Aorta (tissue), 5 donors: ENCODE measurements at places on chromosomes 7 and 10. TPM values are rescaled to one million over a fixed set of nuclear protein-coding genes. Genes with fewer than 3 reads are reported as not detected.

TEX36 gene
- total RNA-seq = not detected

GPR146 gene
- total RNA-seq = 17.4 TPM

SFTPA1 gene
- total RNA-seq = 1.7 TPM

ARHGEF5 gene
- total RNA-seq = 9.0 TPM

ITPRID1 gene
- not detected for total RNA-seq

PRSS37 gene
- not detected for total RNA-seq

CNPY1 gene
- not detected for total RNA-seq

CHN2 gene
- total RNA-seq = 7.6 TPM

KIF11 gene
- 1.7 TPM for total RNA-seq

TYW1B gene
- 3.8 TPM for total RNA-seq

GRCh38 chr7:90777041-90777440 is 180.9 kb downstream of the CDK14 start:
- DNase-seq = no peak
- H3K27ac ChIP-seq = no peak overlapping the region
- H3K4me3 ChIP-seq = no peak overlapping the region
- H3K36me3 ChIP-seq = no peaks in the 10 kb centered on the region

- H3K4me3 ChIP-seq = no peak overlapping the region
- H3K27me3 ChIP-seq = no peaks in the 10 kb centered on the region
- no peak overlapping the region for H3K27ac ChIP-seq
- H3K36me3 ChIP-seq = no peaks in the 10 kb centered on the region
- no peaks in the 10 kb centered on the region for H3K4me1 ChIP-seq
Measured at GRCh38 chr7:133314084-133314483, 61.2 kb downstream of the EXOC4 start.

DNA sequence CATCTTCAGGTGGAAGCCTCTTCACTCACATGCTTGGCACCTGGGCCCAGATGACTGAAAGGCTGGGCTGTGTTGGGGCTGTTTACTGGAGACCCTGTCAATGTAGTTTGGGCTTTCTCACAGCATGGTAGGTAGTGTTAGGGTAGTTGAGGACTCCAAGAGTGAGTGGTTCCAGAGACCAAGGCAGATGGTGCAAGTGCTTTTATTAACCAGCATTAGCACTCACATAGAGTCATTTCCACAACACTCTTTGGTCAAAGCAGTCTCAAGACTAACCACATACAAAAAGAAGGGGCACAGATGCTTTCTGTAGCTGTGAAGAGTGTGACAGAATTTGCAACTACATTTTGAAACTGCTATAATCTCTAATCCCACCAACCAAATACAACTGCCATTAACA is 135.0 kb downstream of the RTKN2 start:
- H3K27me3 ChIP-seq = no peaks in the 10 kb centered on the region
- no peaks in the 10 kb centered on the region for H3K4me1 ChIP-seq
- no peak overlapping the region for H3K4me3 ChIP-seq

- H3K27me3 ChIP-seq = no peaks in the 10 kb centered on the region
- H3K36me3 ChIP-seq = no peaks in the 10 kb centered on the region
- H3K4me1 ChIP-seq = no peaks in the 10 kb centered on the region
- no peak for DNase-seq
Measured at GRCh38 chr7:16320099-16320660, 101.2 kb downstream of the CRPPA start.

DNA sequence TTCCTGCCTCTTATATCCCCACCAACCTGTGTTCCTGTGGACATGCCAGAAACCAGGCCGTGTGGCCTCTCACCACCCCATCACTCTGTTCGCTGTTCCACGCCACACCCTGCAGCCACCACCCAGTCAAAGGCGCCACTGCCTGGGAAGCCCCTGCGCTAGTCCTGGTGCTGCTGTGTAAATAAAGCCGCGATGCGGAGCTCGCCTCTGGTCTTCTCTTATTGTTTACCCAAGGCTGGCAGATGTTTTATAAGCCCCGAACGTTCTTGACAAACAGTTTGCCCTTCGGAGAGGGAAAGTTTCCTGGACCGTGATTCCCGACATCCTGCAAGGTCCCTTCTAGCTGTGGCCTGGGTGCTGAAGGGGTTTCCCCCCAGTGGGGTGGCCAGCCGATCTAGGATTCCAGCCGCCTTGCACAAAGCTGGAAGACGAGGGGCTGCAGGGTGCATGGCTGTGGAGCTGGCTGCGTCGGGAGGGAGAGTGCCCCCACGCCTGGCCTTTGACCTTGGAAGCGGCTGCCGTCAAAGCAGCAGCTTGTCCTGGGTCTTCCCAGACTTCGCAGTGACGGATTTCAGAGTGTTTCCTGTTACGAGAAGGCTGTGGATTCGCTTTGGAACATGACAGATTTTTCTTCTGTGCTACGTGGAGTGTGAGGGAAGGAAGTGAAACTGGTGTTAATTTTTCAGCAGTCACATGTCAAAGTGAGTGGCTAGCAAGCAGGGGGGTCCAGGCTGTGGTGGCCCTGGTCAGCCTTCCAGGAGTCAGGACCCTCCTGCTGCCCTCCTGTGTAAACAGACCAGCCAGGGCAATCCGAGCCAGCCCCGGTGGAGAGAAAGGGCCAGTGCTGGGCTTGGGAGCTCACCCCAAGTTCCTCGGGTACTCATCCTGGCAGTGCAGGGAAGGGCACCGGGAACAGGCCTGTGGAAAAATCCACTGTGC is 61.6 kb downstream of the LHPP start:
- no peaks in the 10 kb centered on the region for H3K4me1 ChIP-seq
- no peak overlapping the region for H3K27ac ChIP-seq
- no peaks in the 10 kb centered on the region for H3K27me3 ChIP-seq

DNA sequence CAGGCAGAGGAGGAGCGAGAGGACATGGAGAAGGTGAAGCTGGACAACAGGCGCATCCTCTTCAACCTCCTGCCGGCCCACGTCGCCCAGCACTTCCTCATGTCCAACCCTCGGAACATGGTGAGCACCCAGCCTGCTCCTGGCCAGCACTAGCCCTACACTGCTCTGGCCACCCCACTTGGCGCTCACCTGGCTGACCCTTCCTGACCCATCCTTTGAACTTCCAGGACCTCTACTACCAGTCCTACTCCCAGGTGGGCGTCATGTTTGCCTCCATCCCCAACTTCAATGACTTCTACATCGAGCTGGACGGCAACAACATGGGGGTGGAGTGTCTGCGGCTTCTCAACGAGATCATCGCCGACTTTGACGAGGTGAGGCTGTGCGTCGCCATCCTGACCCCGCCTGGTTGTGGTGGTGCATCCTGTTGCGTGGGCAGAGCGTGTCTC is 129.2 kb downstream of the ADCY1 start:
- H3K27ac ChIP-seq = no peak overlapping the region
- no peak overlapping the region for H3K4me3 ChIP-seq
- H3K4me1 ChIP-seq = no peaks in the 10 kb centered on the region
- no peaks in the 10 kb centered on the region for H3K27me3 ChIP-seq
- DNase-seq = no peak

DNA sequence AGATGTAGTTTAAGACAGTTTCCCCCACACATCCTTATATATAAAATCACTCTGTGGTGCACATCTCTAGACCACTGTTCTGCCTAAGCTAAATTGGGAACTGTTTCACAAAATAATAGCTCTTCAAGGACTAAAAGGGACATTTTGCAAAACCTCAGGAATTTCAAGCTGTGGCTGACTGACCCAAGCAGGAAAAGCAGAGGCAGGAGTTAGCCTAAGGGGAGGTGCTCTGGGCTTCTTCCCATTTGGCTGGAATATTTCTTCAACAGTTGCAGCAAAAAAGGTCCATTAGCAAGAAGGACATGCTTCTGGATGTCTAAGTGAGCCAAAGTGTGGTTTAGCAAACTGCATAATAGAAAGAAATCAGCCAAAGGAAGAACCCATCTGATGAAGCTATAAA is 551.2 kb upstream of the ANKRD30A start:
- H3K4me3 ChIP-seq = no peak overlapping the region
- no peaks in the 10 kb centered on the region for H3K27me3 ChIP-seq
- H3K27ac ChIP-seq = no peak overlapping the region
- H3K36me3 ChIP-seq = no peaks in the 10 kb centered on the region
- DNase-seq = no peak
- no peaks in the 10 kb centered on the region for H3K4me1 ChIP-seq

- H3K27ac ChIP-seq = no peak overlapping the region
- H3K4me1 ChIP-seq = no peaks in the 10 kb centered on the region
- no peak overlapping the region for H3K4me3 ChIP-seq
- no peaks in the 10 kb centered on the region for H3K27me3 ChIP-seq
- DNase-seq = no peak
Measured at GRCh38 chr10:14550471-14550981, 219.8 kb upstream of the FRMD4A start.

DNA sequence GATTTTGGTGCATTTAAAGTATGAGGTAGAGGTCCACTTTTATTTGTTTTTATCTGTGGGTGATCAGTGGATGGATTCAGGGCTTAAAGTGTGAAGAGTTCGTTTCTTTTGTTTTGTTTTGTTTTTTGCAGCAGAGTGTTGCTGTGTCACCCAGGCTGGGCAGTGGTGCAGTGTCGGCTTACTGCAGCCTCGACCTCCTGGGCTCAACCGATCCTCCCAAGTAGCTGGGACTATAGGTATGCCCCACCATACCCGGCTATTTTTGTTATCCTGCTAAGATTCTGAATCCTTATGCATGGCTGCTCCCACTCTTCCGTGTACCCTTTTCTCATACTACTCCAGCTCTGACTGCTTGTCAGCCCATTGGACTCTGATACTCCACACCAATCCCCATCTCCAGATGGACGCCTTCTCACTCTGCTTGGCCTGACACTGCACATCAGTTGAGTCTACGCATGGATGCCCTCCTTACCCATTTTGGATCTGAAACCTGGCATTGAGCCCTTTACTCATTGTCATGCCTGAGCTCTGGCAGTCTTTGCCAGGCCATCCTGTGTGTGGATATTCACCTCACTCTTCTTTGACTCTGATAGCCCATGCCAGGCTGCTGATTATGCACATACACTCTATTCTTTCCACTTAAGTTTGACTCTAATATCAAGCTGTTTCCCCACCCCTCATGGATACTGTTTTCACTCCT is 119.5 kb downstream of the CCSER2 start:
- no peaks in the 10 kb centered on the region for H3K4me1 ChIP-seq
- H3K27ac ChIP-seq = no peak overlapping the region
- H3K4me3 ChIP-seq = no peak overlapping the region
- no peaks in the 10 kb centered on the region for H3K36me3 ChIP-seq
- no peaks in the 10 kb centered on the region for H3K27me3 ChIP-seq
- DNase-seq = no peak

DNA sequence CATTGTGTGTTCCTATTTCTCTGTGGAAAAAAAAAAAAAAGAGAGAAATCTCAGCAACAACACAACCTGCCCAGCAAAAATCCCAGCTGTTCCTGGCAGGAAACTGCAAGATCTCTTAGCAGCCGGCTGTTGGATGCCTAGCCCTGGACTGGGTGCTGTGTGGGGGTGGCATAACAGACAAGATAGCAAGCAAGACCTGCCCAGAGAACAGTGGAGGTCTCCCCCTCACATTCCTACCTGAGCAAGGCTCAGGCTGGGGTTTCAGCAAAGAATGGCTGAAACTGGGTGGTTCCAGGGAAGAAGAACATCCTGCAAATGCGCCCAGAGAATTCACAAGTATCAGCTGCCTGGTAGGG is 248.8 kb upstream of the ZMIZ1 start:
- H3K4me1 ChIP-seq = no peaks in the 10 kb centered on the region
- H3K36me3 ChIP-seq = no peaks in the 10 kb centered on the region
- no peak overlapping the region for H3K27ac ChIP-seq
- no peaks in the 10 kb centered on the region for H3K27me3 ChIP-seq
- no peak for DNase-seq

DNA sequence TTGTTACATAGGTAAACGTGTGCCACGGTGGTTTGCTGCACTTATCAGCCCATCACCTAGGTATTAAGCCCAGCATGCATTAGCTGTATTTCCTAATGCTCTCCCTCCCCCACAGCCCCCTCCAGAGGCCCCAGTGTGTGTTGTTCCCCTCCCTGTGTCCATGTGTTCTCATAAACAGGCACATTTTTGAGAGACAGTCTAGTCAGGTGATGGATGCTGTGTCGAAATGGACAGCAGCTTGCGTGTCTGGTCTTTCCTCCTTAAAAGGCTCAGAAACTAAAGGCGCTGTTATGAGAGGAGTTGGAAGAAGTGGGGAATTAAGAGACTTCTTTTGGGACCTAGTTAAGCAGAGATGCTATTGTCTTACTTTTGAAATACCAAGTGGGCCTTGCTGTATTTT is 296.0 kb downstream of the BBS9 start:
- H3K27me3 ChIP-seq = no peaks in the 10 kb centered on the region
- no peaks in the 10 kb centered on the region for H3K4me1 ChIP-seq
- H3K27ac ChIP-seq = no peak overlapping the region
- no peaks in the 10 kb centered on the region for H3K36me3 ChIP-seq

DNA sequence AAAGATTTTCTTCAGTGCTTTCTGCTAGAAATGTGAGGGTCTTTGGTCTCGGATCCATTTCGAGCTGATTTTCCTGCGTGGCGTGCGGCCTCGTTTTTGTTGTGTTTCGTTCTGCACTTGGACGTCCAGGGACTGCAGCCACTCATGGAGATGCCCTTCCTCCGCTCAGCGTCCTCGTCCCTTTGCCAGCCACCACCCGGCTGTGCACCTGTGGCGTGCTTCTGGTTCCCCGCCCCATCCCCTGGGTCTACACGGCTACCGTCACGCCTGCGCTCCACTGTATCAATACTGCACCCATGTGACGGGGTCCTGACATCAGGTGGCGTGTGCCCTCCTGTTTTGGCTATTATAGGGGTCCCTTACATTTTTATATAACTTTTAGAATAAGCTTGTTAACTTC is 42.7 kb upstream of the NKX6-2 start:
- no peaks in the 10 kb centered on the region for H3K36me3 ChIP-seq
- H3K4me1 ChIP-seq = no peaks in the 10 kb centered on the region
- H3K27me3 ChIP-seq = no peaks in the 10 kb centered on the region
- no peak overlapping the region for H3K4me3 ChIP-seq

- peaks cover 3% of the 10 kb centered on the region for H3K4me1 ChIP-seq
- no peak overlapping the region for H3K4me3 ChIP-seq
- DNase-seq = no peak
- H3K27ac ChIP-seq = no peak overlapping the region
- no peaks in the 10 kb centered on the region for H3K27me3 ChIP-seq
Measured at GRCh38 chr10:96289218-96289910, 14.9 kb upstream of the DNTT start.

- H3K27me3 ChIP-seq = no peaks in the 10 kb centered on the region
Measured at GRCh38 chr10:8279598-8279997, 225.1 kb downstream of the GATA3 start.

DNA sequence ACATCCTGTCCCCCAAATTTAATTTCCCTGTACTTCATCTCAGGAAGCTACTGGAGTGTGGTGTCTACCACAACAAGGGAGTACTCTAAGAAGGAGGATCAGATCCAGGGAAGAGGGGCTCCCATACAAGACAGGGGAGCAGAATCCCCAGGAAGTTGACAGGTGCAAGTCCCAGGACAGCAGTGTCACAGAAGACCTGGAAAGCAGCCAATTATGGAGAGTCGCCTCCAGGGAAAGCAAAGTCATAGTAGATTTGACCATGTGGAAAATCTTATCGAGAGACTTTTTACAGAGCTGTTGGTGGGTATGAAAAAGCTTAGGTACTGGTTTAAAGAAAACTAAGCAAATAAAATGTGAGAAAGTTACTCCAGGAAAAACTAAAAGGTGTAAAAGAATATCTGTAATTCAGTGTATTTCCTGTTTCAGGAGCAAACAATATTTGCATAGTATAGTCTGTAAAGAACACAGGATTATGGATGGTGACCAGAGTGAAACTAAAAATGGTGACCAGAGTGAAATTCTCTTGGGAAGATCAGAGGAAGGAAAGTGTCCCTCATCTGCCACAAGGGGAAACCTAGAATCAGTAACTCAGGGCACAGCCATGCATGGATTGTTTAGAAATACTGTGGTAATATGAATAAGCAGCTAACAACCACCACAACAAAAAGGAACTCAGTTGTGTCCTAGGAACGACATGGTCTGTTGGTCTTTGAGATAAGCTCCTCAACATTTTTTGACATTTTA is 44.5 kb downstream of the LANCL2 start:
- H3K4me1 ChIP-seq = no peaks in the 10 kb centered on the region
- H3K27me3 ChIP-seq = no peaks in the 10 kb centered on the region
- peaks cover 2% of the 10 kb centered on the region for H3K36me3 ChIP-seq
- DNase-seq = no peak
